ENCODE measurements at places on chromosomes 6 and 20.

DNA sequence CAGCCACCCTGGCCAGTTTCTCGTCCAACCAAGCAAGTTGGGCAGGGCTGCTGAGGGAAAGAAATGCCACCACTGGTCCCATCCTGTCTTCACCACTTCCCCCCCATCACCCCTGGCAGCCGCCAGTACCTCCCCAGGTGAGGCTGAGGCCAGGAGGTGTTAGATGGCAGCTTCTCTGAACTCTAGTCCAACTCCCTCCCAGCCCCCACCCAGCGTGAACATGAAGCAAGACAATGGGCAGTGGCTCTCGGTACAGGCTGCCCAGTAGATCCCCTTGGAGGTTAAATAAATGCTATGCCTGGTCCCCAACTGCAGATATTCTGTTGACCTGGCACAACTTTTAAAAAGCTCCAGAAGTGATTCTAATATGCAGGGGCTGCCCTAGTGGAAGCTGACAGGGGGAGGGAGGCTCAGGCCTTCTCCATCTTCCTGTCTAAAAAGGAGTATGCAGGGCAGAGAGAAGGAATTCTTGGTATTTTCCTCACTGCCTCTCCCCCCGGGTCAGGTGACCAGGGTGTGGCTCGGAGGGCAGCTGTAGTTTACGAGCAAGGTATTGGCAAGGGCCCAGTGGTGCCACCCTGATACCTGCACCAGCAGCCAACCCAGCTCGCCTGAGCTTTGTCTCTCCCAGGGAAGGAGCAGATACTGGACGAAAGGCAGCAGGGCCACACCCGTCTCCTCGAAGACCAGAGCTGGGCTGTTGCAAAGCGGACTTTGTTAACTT is 25.7 kb downstream of the KCNK5 start:
- peak; percentile 68 for DNase-seq

GRCh38 chr6:168929871-168930450 is 323.7 kb downstream of the THBS2 start:
- no peak for DNase-seq

GRCh38 chr20:40757087-40757486 is 68.1 kb upstream of the MAFB start:
- no peak for DNase-seq

- DNase-seq: no peak
Observed at GRCh38 chr6:44107017-44107416, 20.2 kb downstream of the MRPL14 start.

DNA sequence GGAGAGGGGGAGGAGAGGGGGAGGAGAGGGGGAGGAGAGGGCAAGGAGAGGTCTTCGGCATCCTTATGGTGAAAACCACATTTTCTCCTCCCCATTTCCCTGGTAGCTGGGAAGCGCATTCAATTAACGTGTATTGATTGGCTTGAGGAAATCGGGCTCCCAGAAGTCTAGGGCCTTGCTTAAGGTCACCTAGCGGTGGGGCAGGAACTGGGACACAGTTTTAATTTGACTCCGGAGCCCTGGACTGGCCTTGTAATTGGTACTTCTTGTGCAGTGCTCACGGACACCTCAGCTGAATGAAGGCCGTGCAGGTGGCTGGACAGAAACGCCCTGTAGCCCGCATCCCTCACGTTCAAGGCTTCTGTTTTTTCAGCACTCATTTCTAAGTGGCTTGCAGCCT is 42.8 kb downstream of the CTCFL start:
- peak; percentile 49 for DNase-seq

- peak; percentile 70 for DNase-seq
Observed at GRCh38 chr6:27757307-27757706, 154.9 kb downstream of the OR2B2 start.

- no peak for DNase-seq
Observed at GRCh38 chr6:109770047-109770446, 79.0 kb downstream of the FIG4 start.

DNA sequence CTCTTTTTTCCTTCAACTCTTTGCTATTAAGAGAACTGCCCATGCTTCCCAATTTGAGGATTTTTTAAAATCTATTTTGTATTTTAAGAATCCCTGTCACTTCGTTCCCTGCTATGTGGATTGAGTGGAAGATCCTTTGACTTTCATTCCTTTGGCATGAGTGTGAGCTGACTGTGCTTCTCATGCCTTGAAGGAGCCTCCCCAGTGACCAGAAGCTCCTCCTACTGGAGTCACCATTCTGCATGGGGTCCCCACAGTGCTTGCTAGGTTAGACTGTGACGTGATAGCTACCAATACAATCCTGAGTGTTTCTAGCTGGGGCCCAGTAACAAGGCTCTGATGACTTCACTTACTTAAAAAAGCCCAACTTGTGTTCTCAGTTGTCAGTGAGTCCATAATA is 104.4 kb upstream of the LAMP5 start:
- peak; percentile 67 for DNase-seq

DNA sequence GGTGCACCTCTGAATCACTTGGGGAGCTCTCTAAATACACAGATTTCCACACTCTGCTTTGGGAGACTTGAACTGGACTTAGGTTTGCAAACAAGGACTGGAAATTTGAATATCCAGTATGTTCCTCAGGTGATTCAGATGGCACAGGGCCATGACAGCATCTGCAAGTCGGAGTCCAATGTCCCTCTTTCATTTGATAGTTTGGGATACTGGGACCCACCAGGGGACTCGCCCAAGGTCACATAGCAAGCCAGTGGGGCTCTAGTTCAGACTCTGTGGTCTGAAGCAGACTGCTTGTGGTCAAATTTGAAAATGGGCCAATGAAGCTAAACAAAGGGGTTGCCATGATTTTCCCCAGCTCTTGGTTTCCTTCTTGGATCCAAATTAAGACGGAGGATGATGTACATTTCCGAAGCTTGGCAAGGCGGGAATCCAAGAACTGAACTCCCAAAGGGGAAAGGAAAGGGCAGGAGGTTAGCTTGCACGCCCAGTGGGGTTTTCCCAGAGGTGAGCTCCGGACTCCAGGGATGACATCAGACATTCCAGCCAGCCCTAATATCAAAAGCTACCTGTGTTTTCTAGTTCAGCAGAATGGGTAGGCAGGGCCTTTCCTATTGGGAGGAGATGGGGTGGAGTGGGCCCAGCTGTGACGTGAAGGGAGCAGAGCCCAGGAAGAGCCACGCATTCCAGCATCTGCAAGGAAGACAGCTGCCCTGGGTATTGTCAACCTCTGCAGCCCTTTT is 3.4 kb upstream of the SYS1 start:
- no peak for DNase-seq

DNA sequence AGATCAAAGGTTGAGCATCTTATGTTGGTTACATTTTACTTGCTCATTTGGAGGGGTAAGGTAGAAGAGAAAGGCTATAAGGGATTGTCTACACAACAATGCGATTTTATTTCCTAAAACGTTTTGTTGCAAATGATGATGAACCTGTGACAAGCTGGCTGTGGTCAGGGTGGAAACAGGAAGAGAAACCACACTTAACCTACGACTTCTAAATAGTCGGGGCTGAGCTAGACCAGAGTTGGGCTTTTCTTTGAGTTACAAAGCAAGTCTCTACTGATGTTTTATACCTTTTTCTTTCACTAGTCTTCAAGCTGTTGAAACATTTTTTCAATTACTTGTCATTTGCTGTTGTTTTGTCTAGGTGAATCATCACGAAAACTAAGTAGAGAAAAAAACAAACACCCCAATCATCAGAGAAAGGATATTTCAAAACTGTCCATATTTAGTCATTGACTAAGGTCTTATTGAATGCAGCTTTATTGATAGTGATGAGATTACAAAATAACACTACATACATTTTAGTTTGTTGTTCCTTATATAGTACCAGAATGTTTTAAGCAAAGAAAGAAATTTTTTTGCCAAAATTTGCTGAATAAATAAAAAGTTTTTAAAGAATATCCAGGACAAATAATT is 18.0 kb downstream of the KLHL31 start:
- no peak for DNase-seq

- DNase-seq: no peak
Observed at GRCh38 chr6:106473812-106474211, 113.3 kb downstream of the CRYBG1 start.

GRCh38 chr6:75532521-75532920 is 38.9 kb upstream of the FILIP1 start:
- peak; percentile 33 for DNase-seq

DNA sequence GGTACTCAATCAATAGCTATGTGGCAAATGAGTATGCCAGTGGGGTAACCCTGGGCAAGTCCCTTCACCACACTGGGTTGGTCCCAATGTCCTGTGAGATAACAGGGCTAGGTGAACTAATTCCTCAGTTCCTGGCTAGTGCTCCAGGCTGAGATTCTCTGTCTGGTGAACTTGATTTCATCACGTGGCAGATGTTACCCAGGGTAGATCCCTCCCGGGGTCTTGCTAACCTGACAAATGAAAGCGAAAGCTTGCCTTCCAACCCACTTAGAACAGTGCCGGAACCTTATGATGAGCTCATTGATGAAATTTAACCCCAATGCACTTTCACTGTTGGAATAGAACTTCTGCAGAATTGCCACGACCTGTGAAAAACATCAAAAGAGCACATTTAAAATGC is 6.6 kb upstream of the ANKRD60 start:
- DNase-seq: no peak

DNA sequence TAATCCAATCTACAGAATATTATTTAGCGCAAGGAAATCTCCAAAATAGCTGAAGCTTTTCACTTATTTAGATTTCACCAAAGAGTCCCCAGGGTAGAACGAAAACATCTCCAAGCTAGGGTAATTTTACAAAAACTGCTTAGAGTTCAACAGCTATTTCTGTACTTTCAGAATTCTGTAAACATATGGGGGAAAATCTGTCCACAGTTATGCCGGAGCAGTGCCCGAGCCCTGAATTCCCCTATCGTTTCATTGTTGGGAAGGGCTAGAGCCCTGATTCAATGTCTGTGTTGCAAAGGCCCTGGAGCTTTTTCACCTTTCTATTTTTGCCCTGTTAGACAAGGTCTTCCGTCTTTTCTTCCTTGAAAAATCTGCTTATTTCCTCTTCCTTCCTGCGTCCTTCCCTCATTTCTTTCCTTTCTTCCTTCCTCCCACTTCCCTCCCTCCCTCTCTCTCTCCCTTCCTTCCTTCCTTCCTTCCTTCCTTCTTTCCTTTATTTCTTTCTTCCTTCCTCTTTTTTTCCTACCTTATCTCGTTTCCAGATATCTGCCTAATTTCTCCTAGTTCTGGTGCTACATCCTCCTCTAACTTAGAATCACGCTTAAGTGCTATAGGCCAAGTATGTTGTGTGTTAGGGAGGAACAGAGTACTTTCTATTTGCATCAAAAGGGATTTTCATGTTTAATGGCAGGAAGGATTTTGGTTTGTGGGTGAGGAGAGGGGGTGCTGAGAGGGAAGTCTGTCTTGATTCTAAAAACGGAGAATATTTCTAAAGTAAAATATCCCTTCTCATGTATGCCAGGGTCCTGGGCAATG is 122.5 kb upstream of the BMP2 start:
- no peak for DNase-seq

- DNase-seq: no peak
Observed at GRCh38 chr6:165653196-165653595, 9.8 kb downstream of the PDE10A start.

DNA sequence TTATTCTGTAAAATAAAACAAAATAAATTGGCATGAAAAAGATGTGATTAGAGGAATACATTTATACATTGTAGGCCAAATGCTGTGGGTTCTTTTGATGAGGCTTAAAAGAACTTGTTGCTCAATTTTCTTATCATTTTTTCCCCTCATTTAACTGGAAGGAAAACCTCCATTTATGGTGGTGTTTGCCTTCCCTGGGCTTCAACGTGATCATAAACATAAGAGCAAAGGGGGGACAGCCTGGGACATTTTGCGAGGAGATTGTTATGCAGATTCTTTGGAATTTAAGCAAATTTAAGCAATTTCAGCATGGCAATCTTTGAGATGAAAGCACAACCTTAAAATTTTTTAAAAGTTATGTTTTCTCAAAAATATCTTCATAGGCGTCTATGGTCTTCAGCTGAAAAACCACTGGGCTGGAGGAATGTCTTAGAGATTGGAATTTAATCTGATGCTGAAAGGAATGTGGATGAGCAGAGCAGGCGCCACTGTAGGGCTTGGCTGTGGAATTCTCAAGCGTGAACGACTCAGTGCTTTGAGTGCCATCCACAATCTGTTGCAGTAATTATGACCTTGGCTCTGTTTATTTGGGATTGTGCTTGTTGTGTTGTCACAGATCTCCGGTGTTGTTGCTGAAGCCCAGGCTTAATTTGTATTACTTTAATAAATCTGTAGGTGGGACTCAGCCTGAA is 149.4 kb upstream of the MLIP start:
- DNase-seq: peak; percentile 95

DNA sequence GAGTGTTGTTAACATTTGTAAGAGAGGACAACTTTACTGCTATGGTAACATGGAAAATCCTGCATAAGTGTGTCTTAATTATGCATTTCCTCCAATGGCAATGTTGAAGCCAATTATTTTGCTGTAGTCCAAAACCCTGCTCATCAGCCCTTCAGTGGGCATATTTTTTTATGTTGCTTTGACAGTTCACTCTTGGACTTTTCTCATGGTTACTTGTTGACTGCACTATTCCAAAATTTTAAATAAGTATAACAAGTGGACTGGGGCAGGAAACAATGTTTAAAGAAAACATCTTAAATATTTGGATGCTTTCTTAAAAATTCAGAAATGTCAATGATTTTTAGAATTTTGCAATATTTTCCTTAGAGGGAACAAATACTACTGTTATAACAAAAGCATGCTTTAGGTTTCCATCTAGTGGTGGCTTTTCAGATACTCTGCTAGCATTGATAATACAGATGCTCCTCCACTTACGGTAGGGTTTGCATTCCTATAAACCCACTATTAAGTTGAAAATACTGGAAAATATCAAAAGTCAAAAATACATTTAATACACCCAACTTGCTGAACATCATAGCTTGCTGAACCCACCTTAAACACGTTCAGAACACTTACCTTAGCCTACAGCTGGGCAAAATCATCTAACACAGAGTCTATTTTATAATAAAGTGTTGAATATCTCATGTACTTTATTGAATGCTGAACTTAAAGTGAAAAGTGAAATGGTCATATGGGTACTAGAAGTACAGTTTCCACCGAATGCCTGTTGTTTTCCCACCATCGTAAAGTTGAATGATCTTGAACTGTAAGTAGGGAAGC is 86.4 kb downstream of the ADGRG6 start:
- peak; percentile 53 for DNase-seq

- no peak for DNase-seq
Observed at GRCh38 chr6:133396233-133396983, 155.3 kb downstream of the EYA4 start.

GRCh38 chr6:69881322-69882151 is 15.2 kb downstream of the COL19A1 start:
- no peak for DNase-seq

DNA sequence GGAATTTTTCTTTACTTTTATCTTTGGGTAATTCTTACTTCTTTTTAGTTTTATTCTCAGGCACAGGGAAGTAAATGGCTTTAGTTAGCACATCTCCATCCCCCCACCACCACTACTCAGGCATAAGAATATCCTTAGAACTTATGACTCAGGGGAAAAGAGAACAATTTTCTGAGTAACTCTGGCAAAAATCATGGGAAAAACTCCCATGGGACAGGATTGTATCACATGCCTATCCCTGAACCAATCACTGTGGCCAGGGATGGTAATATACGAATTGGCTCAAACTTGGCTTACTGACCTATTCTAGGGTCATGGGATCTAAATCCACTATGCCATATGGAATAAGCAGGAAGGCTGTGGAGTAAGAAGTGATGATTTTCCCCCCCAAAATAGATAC is 339.1 kb downstream of the BTBD3 start:
- DNase-seq: no peak

GRCh38 chr6:93644611-93645010 is 225.3 kb upstream of the EPHA7 start:
- no peak for DNase-seq
